ENCODE measurements at places on chromosomes 13 and 19.
A peak's percentile ranks its signal among the peaks of the same experiment; 100 is the strongest.

- no peak for DNase-seq
Observed at GRCh38 chr13:66021846-66022245, 1208.3 kb downstream of the PCDH9 start.

- peak; percentile 22 for DNase-seq
Observed at GRCh38 chr19:45615795-45616703, 14.0 kb upstream of the GPR4 start.

DNA sequence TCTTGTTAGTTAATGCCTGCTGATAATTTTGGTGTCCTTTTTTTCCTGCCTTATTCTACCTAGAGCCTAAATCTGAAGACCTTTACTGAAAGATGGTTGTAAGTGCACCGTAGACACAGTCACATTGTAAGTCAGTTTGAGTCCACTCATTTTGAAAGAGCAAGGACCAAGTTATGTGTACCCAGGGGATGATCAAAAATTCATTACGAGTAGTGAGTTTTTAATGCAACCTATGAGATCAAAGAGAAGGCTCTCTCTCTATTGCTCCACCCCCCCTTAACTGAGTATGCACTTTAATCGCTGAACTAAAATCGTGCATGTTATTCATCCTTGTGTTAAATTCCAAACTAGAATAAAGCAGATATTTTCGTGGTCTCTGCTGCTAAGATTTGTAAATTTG, 1.8 kb downstream of the RAP2A start:
- no peak for DNase-seq

DNA sequence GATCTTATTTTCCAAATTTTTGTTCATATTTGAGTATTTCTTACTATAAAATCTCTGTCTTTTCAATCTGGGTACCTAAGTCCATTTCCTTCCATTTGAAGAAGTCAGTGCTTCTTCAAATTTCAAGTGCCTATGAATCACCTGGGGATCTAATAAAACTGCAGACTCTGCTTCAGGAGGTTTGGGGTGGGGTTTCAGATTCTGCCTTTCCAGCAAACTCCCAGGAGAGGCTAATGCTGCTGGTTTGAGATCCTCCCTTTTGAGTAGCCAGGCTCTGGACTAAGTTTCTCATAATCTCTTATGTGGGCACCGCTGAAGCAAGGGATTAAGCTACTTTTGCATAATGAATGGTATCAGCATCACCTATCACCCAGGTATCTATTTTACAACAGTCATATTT, 242.4 kb downstream of the RGCC start:
- no peak for DNase-seq
